ENCODE measurements at places on chromosomes 1 and 21.

DNA sequence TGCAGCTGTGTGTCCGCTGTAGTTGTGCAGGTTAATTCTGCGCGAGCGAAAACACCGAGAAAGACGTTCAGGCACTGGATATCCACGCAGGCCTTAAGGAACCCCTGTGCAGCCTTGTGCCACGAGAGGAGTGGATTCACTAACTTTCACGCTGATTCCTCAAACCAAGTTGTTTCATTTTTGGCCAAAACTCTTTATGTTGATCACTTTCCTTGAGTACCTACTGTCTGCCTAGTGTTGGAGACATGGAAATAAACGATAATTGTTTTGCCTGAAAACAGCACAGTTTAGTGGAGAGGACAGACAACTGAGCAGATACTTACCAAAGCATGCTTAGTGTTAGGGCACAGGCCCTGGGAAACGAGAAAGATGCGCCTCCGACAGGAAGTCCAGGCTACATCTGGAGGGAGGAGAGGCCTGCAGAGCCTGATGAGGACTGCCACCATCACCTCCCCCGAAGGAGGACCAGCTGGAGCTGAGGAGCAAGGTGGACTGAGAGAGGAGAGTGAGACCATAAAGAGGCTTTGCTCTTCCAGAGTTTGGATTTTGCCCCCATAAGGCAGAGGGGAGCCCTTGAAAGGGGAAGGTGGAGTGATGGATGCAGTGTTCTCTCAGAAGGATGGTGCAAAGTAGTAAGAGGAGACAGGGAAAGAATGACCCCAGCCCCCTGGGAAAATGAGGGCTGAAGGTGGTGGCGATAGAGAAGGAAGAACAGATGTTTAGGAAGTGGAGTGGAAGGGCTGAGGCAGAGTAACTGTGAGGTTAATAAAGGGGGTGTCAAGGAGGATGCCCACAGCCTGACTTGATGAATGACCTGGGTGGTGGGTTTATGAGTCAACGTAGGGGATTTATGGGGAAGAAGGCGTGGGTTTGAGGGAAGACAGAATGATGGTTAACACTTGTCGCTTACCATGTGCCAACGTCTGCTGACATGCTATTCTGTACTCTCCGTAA lies 956 bp upstream of the SCAF4 start:
- no peak for DNase-seq

DNA sequence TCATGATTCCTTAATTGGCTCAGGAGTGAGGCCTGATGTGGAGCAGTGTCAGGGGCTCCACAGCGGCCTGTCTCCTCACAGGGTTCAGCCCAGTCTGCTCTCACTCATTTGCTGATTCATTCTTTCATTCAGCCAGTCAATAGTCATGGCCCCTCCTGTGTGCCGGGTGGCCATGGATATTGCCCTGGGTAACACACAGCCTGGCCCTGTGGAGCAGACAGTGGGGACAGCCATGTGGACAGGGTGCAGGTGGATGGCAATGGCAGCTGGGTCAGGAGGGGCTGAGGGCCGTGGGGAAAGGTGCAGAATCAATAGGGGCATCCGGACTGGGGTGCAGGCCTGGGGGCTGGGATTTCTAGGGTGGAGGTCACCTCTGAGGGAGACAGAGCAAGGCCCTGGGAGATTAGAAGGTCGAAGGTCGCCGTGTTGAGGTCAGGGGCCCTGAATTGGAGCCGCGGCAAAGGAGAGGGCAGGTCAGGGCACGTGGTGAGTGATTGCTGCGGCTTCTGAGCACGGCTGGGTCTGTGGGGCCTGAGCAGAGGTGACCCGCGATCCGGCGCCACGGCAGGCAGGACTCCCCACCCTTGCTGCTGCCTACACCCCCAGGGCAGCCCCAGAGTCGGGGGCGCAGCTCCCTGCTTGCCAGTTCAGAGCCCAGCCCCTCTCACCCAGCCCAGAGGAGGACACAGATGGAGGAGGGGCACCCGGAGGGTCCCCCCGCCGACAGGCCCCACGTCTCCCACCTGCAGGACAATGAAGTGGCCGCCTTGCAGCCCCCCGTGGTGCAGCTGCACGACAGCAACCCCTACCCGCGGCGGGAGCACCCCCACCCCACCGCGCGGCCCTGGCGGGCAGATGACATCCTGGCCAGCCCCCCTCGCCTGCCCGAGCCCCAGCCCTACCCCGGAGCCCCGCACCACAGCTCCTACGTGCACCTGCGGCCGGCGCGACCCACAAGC lies 33.4 kb downstream of the SLC19A1 start:
- DNase-seq: no peak

DNA sequence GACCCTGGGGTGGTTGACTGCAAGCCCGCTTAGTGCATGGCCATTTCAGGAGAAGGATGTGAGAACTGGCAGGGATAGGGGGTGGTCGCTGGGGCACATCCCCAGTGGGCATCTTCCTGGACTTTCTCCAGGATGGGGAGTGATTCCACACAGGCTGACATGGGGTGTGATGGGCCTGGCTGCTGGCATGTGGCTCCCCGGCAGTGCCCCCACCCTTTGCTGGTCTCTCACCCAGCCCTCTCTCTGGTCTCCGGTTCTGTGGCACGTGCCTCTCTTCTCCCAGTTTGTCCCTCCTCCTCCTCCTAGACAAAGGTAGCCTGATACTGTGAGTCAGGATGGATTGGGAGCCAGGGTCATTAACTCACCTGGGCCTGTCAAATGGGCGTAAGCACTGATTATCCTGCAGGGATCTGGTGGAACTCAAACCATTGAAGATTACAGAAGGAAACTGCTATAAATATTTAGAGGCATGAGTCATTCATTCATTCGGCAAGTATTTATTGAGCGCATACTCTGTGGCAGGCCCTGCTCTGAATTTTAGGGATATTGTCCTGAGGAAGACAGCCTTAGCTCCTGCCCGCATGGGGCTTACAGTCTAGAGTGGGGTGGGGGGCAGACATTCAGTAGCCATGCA lies 23.6 kb upstream of the EPS8L3 start:
- no peak for DNase-seq

- DNase-seq: no peak
These were observed 122.5 kb downstream of the KIF26B start for GRCh38 chr1:245277276-245277675.

DNA sequence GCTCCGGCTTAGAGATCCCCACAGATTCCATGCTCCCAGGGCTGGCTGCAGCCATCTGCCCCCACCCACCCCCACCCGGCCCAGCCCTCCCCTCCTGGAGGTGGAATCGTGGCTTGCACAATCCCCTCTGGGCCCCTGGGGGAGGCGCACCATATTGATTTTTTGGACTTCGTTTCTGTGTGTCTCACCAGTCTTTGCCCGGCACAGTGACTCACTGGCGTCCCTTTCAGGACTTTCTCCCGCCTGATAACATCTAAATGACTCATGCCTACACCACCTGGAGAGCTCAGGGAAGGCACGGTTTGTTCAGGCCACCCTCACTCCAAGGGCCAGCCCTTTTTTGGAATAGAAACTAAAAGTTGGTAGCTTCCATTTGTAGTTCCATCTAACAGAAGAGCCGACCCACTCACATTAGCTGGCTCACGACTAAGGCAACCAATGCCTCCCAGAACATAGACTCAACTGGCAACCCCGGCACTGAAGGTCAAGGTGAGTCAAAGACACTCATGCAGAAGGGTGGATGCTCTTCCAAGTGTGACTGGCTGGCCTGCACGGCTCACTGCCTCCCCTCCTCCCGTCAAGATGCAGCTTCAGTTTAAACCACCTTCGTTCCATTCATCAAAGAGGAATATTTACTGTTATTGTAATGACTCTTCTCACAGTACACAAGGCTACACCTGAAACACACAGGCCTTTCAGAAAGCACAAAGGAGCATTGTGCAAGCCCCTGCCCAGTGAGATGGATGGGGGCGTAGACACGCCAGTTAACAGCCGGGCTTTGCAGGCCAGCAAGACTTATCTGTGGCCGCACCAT lies 18.1 kb upstream of the ETS2 start:
- no peak for DNase-seq

GRCh38 chr1:219159946-219160645 lies 13.6 kb upstream of the LYPLAL1 start:
- DNase-seq: no peak

Measured in SIG-M5 (cell line).